ENCODE measurements at places on chromosomes 4 and X.
A peak's percentile ranks its signal among the peaks of the same experiment; 100 is the strongest.

GRCh38 chr4:184823014-184823413, 2.8 kb downstream of the ACSL1 start:
- DNase-seq = no peak

DNA sequence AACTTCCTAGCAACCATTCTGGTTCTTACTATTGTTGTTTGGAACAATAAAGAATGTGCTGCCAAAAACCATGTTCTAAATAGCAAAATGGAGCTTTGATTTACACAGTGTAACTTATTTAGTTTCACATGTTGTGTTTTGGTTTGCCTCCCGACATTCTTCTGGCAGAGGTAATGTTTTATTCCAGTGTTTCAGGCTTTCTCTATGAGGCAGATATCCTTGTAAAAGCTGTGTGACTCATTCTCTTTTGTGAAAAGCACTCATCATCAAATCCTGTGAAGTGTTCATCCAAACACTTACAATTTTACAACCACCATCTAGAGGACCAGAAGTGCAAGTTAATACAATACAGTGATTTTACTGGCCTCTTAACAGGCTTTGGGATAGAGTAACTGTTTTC, 219.0 kb upstream of the GIMD1 start:
- no peak for DNase-seq

DNA sequence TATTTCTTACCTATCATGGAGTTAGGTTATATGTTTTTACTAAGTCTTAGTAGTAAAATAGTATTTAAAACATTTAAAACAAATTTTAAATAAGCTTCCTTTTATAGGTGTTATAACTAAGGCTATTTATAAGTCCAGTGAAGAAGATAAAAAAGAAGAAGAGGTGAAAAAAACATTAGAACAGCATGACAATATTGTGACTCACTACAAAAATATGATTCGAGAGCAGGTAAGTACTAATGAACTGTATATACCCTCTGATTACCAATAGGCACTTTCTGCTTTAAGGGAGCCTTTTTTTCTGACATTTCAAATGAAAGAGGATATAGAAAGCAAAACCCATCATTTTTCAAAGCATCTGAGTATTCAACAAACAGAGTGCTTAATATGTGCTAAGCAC, 76.6 kb downstream of the USO1 start:
- DNase-seq = no peak

- DNase-seq = no peak
These were observed 6.6 kb upstream of the DDX60L start for GRCh38 chr4:168486912-168487281.

DNA sequence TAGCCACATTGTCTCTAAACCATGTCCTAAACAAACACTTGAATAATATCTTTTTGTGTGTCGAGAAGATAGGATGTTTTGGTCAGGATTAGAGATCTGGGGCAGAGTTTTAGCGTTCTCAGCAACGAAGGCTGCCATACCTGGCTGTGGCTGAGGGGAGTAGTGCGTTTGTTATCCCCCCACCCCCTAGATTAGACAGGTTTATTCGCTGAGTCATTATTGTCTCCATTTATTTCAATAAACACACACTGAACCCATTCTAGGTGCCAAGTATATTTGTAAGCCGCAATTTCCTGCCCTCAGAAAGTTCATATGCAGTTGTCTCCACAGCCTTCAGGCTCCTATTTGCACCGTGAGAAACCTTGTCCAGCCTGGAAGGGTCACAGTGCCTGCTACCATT, 1684.8 kb upstream of the TENM3 start:
- DNase-seq = no peak

DNA sequence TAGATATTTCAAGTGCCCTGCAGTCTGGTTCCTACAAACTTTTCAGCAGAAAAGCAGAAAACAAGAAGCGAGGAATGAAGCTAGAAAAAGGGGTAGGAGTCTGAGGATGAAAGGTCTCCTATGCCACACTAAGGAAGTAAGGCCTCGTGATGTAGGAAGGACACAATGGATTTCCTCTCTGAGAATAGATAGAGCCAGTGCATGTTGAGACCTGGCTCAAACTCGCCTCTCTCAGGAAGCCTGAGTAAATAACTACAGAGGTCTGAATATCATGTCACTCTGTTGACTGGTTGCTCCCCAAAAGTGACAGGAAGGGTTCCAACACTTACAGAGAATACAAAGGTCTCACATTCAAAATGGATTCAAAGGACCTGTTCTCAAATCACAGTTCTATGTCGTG, 93.3 kb downstream of the GRIA3 start:
- DNase-seq = no peak

GRCh38 chr4:1491328-1492141, 85.3 kb upstream of the NKX1-1 start:
- DNase-seq = no peak

DNA sequence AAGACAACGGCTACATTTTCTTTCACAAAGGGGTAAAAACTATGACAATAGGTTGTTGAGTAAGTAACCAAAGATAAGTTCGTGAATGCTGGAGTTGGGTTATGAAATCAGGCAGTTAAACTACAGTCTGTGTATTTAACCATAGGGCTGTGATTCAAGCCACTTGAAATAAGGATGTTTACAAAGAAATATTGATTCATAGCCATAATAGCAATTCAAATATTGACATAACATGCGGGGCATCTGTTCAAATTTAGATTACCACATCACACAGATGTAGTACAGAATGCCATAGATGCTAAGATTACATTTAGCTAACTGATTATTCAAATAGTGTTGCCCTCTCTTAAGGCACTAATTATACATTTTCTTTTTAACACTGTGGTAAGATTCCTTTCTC, 364.1 kb downstream of the FSTL5 start:
- no peak for DNase-seq

- no peak for DNase-seq
These were observed 175.9 kb downstream of the FBXW7 start for GRCh38 chr4:152360045-152360410.

DNA sequence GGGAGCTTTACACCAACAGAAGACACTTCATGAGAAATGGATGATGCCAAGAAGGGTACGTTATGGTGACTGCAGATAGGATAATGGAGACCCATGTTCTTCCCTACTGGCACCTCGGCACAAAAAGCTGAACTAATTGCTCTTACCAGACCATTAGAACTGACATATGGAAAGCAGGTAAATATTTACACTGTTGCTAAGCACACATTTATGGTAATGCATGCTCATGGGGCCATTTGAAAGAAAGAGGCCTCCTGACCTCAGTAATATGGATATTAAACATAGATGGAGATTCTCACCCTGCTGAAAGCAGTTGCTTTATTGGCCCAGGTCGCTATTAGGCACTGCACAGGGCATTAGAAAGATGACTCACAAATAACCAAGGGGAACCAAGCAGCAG, 1759.6 kb downstream of the C4orf33 start:
- no peak for DNase-seq

- no peak for DNase-seq
These were observed 287.0 kb upstream of the NOCT start for GRCh38 chr4:138728566-138728965.

DNA sequence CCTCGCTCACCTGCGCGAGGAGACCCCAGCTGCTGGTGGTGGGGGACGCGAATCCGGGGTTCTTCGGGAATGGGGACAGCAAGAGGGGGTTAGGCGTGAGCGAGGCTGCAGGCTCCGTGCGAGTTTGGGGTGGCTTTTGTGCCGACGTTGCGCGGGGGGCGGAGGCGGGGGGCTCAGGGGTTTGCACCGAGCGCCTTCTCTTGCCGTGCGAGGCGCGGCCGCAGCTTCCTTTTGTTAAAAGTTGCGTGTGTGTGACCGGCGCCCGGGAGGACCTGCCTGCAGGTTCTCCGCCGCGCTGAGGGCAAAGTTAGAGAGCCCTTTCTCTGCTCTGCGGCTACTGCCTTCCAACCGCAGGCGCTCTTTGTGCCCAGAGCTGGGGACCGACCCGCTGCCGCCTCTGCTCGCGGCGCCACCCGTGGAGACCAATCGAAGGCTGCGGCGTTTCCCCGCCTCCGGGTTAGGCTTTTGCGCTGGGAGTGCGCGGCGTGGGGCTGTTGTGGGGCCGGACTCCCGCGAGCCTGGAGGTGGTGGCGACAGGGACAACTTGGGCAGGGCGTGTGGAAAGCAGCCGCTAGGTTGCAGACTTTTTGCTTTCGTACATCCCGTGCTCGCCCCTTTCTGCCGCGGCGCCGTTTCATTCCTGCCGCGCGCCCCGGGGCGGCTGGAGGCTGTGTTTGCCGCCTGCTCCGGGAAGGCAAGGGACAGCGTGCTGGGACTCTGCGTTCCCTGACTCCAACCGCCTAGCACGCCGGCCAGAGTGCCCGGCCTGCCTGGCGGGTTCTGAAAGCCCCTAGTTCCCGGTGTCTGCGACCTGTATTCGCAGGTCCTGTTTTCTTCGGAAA, 716 bp downstream of the KIT start:
- no peak for DNase-seq

DNA sequence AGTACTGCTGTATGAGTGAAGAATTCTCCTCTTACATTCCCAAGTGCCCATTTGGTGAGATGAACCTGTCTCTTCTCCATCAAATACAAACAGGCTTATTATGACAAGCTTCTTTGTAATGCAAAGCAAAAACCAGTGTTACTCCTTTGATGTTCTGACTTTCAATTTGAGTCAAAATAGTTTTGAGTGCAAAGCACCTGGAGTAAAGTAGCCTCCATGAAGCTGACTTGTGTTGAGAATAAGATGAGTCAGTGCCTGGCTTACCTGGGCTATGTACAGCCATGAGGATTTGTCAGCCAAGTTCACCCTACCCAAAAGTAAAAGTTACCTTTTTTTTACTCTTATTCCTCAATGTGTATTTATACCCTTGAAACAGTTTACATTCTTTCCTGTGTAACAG, 132.5 kb upstream of the FMR1 start:
- no peak for DNase-seq

DNA sequence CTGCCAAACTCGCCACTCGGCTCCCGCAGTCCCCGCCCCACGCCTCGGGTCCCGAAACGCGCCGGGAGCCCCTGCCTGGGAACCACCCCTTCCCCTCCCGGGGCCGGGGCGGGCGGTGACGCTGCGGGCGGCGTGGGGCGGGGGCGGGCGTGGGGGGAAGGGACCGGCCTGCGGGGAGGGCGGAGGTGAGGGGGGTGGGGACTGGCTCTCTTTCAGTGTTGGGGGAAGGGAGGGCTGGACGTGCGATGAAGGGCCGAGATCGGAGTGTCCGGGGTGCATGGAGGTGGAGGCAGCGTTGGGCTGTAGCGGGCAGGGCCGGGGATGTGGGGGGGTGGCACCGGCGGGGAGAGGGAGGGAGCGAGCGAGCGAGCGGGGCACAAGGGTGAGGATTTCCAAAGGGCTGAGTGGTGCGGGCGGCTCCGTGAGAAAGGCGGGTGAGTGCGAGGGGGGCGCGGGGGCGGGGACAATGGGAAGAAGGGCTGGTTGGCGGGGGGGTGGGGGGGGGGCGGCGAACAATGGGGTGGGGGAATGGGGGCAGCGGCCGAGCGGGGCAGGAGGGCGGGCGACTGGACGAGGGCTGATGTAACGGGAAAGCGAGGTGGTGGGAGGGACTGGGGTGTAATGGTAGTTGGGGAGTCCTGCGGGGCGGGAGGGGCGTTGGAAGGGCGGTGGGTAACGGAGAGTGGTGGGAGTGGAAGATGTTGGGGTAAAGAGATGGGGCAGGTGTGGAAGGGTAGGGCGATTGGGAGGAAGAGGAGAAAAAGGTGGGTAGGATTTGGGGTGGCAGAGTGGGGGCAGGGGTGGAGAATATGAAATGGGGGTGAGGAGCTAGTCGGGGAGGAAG, 578 bp downstream of the DCUN1D4 start:
- DNase-seq = peak; percentile 43

DNA sequence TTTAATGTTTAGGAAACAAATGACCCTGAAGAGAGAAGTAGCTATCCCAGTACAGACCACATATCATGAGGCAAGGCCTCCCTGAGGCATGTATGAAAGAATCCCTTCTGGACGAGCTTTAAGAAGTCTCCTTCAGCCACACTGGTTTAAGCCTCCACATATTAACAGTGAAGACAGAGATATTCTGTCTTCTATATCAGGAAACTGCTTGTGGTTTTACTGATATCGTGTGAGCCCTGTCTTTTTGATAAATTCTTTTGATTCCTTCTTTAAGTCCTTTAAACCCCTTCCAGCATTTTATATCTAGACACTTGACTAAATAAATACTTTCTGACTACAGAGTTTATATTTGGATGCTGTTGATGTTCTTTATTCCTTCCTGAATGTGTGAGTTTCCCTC, 45.9 kb upstream of the GPC4 start:
- DNase-seq = no peak

- no peak for DNase-seq
These were observed 44.2 kb downstream of the RTL9 start for GRCh38 chrX:110402850-110403221.

DNA sequence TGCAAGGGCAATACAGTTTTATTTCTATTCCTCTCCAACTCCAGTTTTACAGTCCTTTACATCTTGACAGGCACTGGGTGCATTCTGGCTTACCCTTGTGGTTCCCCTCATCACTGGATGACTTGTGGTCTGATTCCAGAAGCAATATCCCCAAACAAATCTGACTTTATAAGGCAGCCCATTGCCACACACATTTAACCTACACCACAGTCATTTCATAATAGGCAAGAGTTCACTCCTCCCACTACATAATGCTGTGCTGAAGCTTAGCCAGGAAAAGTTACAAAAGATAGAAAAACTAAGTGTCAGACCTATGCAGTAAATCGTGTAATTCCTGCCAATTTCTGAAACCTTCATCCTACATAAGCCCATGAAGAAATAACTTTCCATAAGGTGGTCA, 82.9 kb upstream of the MID1IP1 start:
- no peak for DNase-seq

- DNase-seq = no peak
These were observed 35.2 kb upstream of the CCNG2 start for GRCh38 chr4:77121736-77122240.

- no peak for DNase-seq
These were observed 154.6 kb downstream of the GUCY2F start for GRCh38 chrX:109327251-109327650.

- no peak for DNase-seq
These were observed 12.4 kb downstream of the EPGN start for GRCh38 chr4:74320559-74321118.

GRCh38 chr4:19473569-19473968, 778.1 kb upstream of the SLIT2 start:
- DNase-seq = no peak

- no peak for DNase-seq
These were observed 61.0 kb downstream of the ARX start for GRCh38 chrX:24954732-24955131.

DNA sequence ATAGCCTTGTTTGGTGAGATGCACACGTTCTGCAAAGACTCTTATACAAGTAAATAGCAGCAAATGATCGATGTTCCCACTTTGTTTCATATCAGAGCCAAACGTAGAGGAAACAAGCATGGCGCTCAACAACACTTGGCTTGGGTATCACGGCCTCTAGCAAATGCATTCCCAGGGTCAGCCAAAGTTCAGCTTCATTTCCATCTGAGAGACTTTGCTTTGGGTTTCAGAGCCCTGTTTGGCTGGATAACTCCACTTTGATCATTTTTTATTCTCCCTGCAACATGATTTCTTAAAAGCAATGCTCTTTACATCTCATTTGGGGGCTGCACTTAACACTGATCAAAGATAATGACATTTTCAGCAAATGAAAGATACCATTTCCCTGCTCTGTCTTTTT, 199.2 kb upstream of the FAM9B start:
- DNase-seq = no peak

- no peak for DNase-seq
These were observed 8.3 kb downstream of the HCCS start for GRCh38 chrX:11119313-11119943.

Data from stimulated activated CD8-positive, alpha-beta memory T cell treated with anti-CD3 and anti-CD28 coated beads, Interleukin-4, amount 100 ng/mL, for 4 hours (primary cell).